GOT3 (cell line): ENCODE measurements at places on chromosomes 1 and 21.

GRCh38 chr1:91520942-91521507 lies 20.4 kb downstream of the CDC7 start:
- DNase-seq, result no peak

DNA sequence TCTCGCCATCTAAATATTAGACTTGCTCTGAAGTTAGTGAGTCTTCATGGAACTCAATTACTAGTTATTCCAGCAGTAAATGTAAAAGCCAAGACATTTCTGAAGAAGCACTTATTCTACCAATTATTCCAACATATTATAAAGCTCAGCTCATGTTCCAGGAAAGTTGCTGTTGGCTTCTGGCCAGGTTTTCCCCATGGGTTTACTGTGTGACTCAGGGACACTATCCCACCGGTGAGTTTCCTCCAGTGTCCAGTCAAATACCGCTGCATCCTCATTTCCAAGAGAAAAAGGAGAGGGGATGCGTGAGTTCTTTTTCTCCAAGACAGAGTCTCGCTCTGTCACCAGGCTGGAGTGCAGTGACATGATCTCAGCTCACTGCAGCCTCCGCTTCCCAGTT lies 9.2 kb upstream of the HHIPL2 start:
- DNase-seq, result no peak

DNA sequence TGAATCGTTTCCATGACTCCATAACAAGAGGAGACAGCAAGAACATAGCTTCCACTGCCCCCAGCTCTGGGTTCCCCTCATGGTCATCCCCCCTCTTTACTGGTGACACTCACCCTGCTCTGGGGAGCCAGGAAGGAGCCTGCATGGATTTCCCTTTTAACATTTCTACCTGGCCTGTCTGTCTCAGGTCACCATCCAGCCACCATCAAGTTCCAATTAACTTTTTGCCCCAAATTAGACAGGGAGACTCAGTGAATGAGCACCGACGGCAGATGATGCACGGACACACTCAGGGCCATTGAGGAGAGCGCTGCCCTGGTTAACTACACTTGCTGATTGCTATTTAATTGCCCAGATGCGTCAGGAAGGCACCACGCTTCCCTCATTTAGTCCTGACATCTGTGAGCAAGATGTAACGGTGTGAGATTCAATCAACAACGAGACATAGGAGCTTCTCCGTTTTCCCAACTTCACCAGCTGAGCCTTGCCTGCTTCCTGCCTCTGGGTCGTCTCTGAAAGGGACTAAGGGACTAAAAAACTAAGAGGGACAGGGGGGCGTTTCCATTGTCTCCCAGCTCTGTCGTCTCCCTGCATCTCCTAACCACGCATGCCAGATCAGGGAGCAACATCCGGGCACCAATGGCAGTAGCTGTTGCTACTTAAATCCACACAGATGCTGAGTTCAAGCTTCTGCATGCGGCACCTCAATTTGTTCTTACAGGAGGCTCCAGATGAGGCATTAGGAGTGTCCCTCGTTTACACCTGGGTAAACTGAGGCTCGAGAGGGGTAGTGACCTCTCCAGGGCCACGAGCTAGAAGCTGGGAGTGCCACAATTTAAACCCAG lies 426.7 kb downstream of the NPHP4 start:
- no peak for DNase-seq

DNA sequence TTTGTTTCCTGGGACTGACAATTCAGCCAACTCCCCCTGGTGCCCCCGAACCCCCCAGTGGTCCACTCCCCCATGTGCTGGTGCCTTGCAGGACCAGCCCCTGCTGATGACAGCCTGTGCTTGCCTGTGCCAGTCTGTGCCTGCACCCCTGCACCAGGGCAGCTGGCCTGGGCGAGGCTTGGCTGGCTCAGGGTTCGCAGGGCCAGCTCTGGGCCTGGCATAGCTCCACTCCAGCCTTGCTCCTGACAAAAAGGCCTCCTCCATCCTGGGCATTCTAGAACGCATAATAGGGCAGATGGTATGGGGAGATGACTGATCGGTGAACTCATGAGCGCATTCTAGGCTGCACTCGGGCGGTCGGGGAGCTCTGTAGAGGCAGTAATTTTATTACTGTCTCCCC lies 5.4 kb downstream of the CNTN2 start:
- no peak for DNase-seq
